ENCODE measurements at places on chromosomes 3 and 15.

DNA sequence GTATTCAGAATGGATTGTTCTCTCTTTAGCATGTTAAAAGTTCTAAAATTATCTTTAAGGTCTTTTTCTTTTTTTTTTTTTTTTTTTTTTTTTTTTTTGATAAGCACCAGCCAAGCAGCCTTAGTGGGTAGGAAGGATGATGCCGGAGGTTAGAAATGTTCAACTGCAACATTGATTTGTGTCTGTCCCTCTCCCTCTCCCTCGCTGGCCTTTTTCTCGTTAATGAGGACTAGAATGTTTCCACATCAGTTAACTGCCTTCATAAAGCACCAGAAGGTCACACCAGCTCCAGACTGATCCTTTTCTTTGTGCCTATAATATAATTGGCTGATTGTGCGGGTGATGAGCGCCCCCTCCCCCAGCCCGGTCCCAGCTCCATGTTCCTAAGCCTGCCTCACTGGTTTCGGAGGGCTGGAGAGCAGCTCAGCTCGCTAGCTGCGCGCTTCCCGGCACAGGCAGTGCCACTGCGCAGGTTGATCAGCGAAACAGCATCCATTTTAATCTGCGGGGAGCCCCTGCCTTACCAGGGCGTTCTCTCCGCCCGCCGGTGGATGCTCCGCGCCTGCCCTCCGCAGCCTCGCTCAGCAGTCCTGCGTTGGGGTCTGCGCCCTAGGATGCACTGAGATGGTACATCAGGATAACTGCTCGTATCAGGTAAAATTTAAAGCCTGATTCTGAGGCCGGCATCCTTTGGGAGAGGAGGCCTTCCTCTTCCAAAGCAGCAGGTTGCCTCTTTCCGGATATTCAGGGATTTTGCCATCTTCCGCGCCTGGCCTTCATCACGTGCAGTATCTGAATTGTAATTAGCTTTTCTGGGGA is 148.9 kb upstream of the IL12A start:
- DNase-seq, result peak; percentile 51

DNA sequence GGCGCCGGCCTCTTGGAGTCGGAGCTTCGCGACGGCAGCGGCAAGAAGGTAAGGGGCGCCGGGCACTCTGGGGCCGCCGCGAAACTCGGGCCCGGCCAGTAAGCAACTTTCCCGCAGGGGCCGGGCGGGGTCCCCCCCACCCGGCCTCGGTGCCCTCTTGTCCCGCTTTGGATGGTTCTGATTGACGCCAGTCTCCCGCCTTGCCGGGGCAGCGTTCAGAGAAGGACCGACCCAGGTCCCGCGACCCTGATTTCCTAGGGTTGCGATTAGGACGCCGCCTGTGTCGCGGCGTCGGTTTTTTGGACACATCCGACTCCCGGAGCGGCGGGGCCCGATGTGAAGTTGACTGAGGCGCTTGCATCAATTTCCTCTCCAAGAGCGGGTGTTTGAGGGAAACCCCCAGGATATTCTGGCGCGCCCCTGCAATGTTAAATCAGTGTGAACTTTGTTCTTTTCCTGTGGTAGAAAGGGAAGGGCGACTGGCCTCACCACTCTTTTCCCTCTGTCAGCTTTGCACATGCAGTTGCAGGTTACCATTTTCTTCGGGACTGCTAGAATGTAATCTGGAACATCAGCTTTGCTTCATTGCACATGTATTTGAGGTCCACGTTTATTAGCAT is 755 bp downstream of the PDE8A start:
- peak; percentile 78 for DNase-seq

GRCh38 chr3:59081071-59081470 is 31.2 kb upstream of the CFAP20DC start:
- no peak for DNase-seq

DNA sequence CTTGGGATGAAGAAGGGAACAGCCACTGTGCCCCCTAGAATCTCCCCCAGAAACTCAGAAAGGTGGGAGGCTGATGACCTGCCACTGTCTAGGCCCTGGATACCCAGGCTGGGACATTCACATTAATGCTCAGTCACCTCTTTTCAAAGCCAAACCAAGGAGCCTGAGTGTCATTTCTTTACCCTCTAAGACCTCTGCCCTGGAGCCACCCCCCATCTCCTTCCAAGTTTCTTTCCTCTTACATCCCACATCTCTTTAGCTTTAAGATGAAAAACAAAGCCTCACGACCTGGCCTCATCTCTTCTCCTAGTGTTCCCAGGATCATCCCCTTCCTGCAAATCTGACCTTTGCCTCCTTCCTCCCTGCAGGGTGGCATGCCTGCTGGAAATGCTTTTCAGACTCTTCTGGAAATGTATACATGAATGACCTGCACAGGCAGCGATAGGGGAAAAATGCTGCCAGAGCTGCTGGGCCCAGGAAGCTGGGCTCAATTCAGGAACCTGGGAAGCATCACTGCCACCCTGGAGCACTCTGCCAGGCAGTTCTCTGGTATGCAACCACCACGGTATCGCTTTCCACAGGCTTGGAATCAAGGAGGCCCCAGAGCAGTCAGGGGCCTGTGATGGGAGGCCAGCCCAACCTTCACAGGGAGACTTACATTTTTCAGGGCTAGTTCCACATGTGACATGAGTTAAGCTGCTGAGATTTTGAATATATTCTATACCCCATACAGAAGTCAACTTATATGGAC is 67.6 kb downstream of the DAPK2 start:
- no peak for DNase-seq

- no peak for DNase-seq
These were observed 140.6 kb upstream of the TMCO5A start for GRCh38 chr15:37793851-37794250.

DNA sequence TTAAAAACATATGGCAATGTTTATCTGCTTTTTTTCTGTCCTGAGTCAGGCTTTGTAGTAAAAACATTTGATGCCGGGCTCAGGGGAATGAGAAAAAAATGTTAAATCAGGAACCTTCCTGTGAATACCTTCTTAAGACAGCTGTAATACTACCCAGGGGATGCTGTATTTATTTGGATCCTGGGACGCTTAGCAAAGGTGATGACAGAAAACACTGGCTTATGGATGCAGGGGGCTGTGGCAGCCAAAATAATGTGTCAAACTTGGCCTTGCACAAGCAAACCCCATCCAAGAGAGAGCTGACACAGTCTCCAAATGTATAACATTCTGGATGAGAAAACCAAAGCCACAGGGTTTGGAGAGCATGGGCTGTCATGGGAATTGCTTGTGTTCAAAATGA is 438.2 kb upstream of the PROK2 start:
- DNase-seq, result no peak

DNA sequence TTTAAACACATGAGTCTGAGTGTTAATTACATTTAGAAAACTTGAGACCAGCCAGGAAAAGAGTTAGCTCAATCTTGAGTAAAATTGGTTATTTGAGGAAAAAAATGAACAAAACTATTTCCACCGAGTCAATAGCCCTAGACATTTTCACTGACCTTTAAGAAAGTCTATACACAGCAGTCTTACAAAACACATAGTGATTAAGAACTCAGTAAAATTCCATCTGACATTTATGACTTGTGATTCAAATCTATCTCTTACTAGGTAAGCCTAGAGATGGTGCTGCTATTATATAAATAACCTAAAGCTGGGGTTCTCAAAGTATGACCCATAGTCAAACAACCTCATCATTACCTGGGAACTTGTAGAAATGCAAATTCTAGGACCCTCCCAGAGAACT is 109.1 kb upstream of the COL8A1 start:
- DNase-seq, result no peak

GRCh38 chr3:107953722-107954121 is 137.1 kb downstream of the CD47 start:
- no peak for DNase-seq

DNA sequence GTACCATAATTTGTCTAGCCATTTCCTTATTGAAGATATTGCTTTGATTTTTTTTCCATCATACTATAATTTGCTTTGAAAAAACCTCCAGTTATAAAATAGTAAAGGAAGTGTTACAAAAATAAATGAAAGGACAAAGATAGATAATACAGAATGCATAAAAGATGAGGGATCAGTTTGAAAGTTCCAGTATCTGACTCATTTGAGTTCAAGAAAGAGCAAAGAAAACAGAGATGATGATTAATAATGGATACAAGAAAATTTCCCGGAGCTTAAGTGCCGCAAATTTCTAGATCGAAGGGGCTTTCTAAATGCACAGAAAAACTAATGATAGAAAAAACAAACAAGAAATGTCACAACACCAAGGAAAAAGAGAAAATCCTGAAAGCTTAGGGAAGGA is 4.3 kb downstream of the WDR48 start:
- no peak for DNase-seq

GRCh38 chr15:81024265-81024872 is 23.6 kb downstream of the TLNRD1 start:
- no peak for DNase-seq

GRCh38 chr3:28467414-28467813 is 118.8 kb upstream of the AZI2 start:
- no peak for DNase-seq

GRCh38 chr15:69467636-69468035 is 15.0 kb downstream of the RPLP1 start:
- peak; percentile 52 for DNase-seq

DNA sequence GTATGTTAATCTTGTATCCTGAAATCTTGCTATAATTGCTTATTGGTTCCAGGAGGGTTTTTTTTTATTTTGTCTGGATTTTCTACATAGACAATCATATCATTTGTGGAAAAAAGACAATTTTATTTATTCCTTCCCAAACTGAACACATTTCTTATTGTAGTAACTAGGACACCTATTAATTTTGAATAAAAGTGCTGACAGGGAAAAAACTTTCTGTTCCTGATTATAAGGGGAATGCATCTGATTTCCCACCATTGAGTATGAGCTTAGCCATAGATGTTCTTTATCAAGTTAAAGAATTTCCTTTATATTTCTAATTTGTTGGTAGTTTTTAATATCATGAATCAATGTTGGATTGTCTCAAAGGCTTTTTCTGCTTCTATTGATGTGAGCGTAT is 460.7 kb upstream of the CNTN3 start:
- DNase-seq, result no peak

DNA sequence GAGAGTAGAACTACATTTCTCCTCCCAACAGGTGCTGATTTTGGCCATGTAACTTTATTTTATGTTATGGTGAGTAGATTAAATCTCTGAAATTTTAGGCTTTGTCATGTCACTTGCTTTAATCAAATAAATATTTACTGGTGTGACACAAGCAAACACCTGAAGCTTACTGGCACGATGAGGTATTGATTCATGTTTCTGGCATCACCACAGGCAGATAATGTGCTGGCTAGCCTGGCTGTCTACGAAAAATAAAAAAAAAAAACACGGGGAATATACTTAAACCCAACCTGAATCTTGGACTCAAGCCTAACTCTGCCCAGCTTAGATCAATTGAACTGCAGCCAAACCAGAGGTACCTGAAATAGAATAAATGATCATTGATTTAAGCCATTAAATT is 65.6 kb upstream of the CADM2 start:
- no peak for DNase-seq

DNA sequence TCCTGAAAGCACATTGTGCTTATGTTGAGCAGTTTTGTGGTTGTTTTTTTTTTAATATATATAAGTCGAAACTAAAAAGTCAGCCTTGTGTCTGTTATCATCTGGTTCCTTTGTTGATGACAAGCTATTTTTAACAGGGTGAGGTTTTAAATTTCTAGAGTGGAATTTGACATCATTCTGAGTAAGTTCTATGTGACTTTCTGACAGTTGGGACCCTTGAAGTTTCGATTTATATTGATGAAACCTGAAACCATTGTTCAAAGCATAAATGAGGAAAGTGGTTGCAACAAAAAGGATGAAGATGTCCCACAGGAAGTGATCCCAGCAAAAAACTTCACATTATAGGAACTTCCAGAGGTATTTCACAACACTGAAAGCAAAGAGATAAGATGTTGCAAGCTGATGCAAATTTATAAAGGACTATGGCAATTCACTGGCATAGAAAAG is 94.0 kb downstream of the CYP19A1 start:
- no peak for DNase-seq

- no peak for DNase-seq
These were observed 48.4 kb downstream of the CCNL1 start for GRCh38 chr3:157111518-157111917.

DNA sequence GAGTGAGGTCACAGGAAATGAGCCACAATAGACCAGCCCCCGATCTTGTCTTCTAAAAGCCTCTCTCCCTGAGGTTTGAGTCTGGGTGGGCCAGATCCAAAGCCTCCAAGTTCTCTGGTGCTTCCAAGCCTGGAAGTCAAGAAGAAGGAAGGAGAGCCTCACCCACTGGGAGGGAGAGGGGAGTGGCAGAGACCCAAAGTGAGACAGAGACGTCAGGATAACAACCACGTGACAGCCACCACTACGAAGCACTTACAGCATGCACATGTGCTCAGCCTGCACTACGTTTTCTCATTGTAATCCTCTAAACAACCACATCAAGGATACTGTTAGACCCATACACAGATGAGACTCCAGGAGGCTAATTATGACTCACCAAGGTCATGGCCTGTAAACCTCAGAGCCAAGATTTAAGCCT is 197.3 kb upstream of the LINGO1 start:
- no peak for DNase-seq

DNA sequence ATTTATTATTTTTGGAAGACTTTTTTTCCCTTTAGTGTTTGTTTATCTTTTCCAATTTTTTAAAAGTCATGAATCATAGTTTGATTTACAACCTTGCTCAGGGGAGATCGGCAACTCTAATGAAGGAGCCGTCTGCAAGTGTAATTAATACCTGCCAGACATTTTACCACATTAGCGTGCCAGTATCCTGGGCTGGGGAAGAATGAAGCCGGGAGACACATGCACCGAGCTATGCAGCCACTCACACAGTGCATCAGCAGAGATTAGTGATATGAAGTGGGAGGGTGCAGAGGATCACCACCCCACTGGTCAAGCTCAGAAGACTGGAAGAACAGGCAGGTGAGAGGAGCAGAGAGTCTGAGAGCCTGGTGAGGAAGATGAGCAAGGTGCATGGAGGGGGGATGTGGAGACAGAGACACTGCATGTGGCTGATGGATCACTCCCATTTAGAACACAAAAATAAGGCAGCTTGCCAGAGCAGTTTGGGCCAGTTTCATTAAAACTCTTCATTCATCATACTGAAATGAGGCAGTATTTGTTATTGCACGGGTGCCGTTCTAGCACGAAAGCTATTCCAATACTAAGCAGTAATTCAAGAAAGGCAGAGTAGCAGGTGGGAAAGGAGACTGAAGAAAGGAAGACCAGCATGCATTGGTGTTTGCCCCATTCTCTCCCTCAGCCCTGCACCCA is 821.6 kb downstream of the TUSC7 start:
- no peak for DNase-seq

GRCh38 chr15:60076582-60077276 is 72.6 kb downstream of the FOXB1 start:
- DNase-seq, result no peak

DNA sequence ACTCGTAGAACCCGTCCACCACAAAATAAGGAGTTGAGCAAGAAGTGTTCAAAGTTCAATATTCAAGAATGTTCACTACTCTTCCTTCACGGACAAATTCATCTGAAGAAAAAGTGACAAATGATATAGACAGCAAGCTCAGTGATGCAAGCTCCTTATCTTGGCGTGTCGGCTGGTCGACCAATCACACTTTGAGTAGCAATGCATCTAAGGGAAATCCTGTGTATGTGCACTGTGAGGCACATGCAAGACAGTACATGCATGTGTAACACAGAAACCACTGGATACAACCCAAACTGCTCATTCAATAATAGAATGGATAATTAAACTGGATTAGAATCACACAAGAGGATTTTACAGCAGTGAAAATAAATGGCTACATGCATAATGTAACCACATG is 64.4 kb upstream of the CSPG5 start:
- no peak for DNase-seq

All from activated CD8-positive, alpha-beta memory T cell treated with anti-CD3 and anti-CD28 coated beads, Interleukin-2, amount 50 U/mL, for 48 hours (primary cell).